Right renal pelvis (tissue), 4 donors: ENCODE measurements at places on chromosomes 7 and 10. TPM values are rescaled to one million over a fixed set of nuclear protein-coding genes. Genes with fewer than 3 reads are reported as not detected.

GCK gene
- polyA plus RNA-seq = 2.6 TPM

GRID1 gene
- 2.1 TPM for polyA plus RNA-seq

POLR2J3 gene
- polyA plus RNA-seq = 81.7 TPM

PLAC9 gene
- polyA plus RNA-seq = 21.8 TPM

MALRD1 gene
- polyA plus RNA-seq = 2.8 TPM

ITPRID1 gene
- polyA plus RNA-seq = not detected

MEIG1 gene
- polyA plus RNA-seq = 1.8 TPM

SPDYE5 gene
- 1.7 TPM for polyA plus RNA-seq

BLNK gene
- 59.3 TPM for polyA plus RNA-seq

PAX4 gene
- not detected for polyA plus RNA-seq

AMZ1 gene
- polyA plus RNA-seq = not detected

TRIM50 gene
- polyA plus RNA-seq = 0.12 TPM

DNAJC1 gene
- polyA plus RNA-seq = 28.5 TPM

KCNIP2 gene
- polyA plus RNA-seq = 3.6 TPM

ZNF365 gene
- polyA plus RNA-seq = 0.26 TPM

OPALIN gene
- not detected for polyA plus RNA-seq
